ENCODE measurements at places on chromosomes 4 and X.

GRCh38 chr4:68499021-68499420 lies 51.8 kb downstream of the TMPRSS11E start:
- DNase-seq = no peak

DNA sequence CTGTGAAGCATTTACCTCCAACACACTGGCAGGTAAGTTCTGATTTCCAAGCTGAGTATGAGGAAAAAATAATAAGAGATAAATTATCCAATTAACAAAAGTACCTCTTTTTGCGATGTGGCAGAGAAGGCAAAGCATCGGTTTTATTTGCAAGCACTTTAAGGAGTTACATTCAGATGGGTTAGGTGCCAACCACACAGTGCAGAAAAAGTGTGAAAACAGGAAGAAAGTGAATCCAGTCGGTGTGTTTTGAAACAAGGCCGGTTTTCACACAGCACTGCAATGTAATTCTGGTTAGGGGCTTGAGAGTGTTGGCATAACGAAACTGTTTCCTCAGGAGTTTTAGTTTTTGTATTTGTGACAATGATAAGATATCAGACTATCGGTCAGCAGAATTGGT lies 130.8 kb upstream of the PDLIM3 start:
- DNase-seq = no peak

- no peak for DNase-seq
Measured at GRCh38 chr4:55372259-55372658, 23.5 kb upstream of the TMEM165 start.

DNA sequence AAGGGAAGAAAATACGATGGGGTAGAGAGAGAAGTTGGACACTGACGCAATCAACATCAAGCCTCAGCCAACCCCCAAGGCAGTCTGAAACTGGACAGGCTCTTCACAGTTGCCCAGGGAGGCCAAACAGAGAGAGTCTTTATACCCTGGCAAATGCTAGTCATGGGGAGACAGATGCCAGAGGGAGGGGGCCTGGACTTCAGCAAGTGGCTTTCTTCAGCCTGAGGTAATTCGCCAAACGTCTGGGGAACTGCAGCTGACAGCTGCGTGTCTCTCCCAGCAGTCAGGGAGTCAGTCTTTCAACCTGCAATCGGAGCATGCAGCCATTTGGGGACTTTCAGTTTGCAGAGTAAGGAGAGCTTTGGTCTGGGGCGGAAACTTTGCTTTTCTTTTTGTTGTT lies 521.6 kb downstream of the TRIML1 start:
- no peak for DNase-seq

- no peak for DNase-seq
Measured at GRCh38 chr4:172986114-172986513, 182.5 kb upstream of the GALNT7 start.

DNA sequence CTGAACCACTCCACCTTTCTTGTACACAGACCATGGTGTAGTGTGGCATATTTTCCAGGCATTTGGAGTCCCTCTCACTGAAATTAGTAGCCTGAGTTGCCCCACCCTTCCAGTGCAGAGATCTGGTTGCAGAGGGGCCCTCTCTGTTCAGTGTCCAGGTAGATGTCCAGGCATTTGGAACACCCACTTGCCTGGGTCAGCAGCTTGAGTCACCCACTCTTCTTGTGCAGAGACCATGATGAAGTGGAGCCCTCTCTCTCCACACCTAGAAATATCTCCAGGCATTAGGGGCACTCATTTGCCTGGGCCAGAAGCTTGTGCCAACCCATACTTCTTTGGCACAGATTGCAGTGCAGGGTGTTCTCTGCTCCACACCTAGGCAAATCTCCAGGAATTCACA lies 2733.3 kb downstream of the PCDH7 start:
- no peak for DNase-seq

DNA sequence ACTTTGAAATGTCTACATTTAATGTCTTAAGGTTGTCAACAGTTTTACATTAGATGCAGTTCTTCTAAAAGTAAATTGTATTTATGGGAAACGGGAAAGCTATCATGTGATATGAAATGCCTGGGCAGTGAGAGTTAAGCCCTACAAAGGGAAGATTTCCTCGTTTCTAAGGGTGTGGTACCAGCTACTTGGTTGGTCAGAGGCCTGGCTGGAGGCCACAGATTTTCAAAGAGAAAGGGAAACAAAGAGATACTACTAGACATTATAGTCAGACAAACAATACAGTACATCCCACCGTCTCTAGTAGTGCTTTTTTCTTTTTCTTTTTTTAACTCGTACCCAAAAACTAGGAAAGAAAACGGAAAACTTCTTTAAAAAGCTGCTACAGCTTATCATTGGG lies 467.8 kb downstream of the PCDH7 start:
- DNase-seq = no peak

DNA sequence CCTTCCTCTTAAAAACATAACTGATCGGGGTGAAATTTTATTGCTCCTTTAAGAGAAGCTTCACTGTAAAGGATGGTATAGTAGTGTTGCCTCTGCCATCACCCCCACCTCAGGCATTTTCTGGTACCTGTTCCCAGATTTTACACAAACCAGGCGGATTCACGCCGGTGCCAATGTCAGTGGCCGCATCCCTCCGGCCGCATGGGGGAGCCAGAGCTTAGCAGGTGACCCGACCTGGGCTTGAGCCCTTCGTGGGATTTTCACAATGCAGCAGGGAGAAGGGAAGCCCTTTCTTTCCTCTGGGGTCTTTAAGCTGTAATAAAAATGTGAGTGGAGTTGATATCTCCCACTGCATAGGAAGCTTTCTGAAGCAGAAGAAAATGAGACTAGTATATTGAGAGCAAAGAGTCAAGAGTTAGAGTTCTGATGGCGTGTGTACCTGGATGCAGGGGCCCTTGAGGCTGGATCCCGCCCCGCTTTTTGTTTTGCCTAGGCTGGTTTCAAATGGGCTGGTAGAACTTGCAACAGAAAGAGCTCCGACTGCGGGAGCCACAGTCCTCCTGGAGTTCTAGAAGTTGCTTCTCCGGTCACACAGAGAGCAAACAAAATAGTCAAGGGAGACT lies 59.4 kb downstream of the POLR2B start:
- peak; percentile 8 for DNase-seq

GRCh38 chrX:30635630-30636029 lies 17.6 kb upstream of the GK start:
- no peak for DNase-seq

- no peak for DNase-seq
Measured at GRCh38 chr4:19850909-19851308, 400.8 kb upstream of the SLIT2 start.

DNA sequence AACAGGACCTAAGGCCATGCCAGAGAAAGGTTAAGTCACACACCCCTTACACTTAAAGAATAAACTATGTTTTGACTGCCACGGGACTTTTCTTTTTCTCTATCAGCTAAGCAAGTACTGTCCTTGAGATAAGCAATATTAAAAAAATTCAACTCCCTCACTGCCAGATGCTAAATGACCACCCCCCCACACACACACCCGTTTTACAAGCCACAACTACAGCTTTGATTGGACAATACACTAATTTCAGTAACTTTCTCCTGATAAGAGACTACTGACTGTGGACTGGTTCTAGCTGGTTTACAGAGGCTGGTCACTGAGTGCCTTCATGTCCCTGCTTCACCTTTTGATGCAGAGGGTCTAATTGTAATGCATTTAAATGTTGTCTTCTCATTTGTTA lies 63.9 kb upstream of the HOPX start:
- DNase-seq = no peak

GRCh38 chr4:88283661-88284438 lies 511 bp downstream of the PPM1K start:
- DNase-seq = peak; percentile 8

- peak; percentile 64 for DNase-seq
Measured at GRCh38 chr4:186161138-186161537, 30.2 kb upstream of the CYP4V2 start.

Data from NCI-H2029 (cell line).